B cell (primary cell): ENCODE measurements at places on chromosomes 12 and 14.

GRCh38 chr14:99703381-99703780 is 19.3 kb downstream of the CYP46A1 start:
- DNase-seq, result no peak

- DNase-seq, result no peak
These were observed 79.9 kb upstream of the CCDC91 start for GRCh38 chr12:28110329-28110728.

DNA sequence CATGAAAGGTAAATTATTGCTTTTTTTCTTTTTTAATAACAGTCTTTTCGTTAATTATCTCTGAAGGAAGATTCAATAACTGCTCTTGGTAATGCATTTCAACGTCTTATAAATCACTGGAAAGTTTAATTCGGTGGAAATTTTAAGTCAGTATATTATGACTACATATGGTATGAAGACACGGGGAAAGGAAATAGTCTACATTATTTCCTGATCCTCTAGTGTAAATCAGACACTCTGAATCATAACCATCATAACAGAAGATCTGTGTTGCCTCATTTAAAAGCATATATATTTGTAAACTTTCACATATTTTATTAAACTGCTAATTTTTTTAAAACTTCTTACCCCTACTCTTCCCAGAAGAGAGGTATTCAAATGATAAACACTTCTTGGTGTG is 53.7 kb downstream of the EFCAB11 start:
- DNase-seq, result no peak

- DNase-seq, result no peak
These were observed 109.0 kb downstream of the STAB2 start for GRCh38 chr12:103696101-103696500.

GRCh38 chr14:106210650-106211049 is 684.3 kb downstream of the TMEM121 start:
- DNase-seq, result peak; percentile 4

- DNase-seq, result no peak
These were observed 76.2 kb upstream of the DYNC1H1 start for GRCh38 chr14:101888182-101888581.

GRCh38 chr14:30656190-30656632 is 34.1 kb downstream of the SCFD1 start:
- peak; percentile 60 for DNase-seq

DNA sequence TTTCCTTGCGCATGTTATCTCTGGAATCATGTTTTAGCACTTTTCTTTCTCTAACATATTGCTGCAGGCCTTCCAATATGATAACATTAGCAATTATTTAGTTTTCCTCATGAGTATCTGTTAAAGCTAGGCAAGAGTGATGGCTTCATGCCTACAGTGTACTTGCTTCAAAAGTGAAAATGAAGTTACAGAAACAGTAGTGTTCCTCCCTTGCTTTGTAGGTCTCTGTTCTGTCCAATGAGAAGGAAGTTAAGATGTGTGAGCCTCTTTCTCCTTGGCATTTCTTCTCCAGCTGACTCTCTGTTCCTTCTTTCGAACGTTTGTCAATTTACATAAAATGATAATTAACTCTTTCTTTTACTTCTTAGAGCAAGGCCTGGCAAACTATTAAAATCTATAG is 22.2 kb downstream of the LRRIQ1 start:
- DNase-seq, result peak; percentile 4

- DNase-seq, result no peak
These were observed 42.1 kb downstream of the NFKBIA start for GRCh38 chr14:35362450-35362849.

- no peak for DNase-seq
These were observed 454.7 kb downstream of the NPAS3 start for GRCh38 chr14:33393231-33393894.

GRCh38 chr14:87628129-87628528 is 364.9 kb downstream of the GALC start:
- DNase-seq, result no peak

DNA sequence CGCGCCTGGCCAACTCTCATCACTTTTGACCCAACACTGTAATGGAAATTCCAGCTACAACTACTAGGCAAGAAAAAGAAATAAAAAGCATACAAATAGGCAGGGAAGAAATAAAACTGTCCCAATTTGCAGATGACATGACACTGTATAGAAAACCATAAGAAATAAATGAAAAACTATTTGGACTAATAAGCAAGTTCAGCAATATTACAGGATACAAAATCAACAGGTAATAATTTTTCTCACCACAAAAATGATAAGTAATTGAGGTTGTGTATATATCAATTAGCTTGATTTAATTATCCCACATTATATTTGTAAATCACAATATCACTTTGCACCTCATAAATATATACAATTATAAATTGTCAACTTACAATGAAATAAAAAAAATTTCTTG is 41.9 kb upstream of the OASL start:
- DNase-seq, result no peak

GRCh38 chr12:63965936-63966605 is 121.6 kb downstream of the SRGAP1 start:
- DNase-seq, result no peak

GRCh38 chr12:129075460-129076208 is 222.4 kb downstream of the GLT1D1 start:
- no peak for DNase-seq

DNA sequence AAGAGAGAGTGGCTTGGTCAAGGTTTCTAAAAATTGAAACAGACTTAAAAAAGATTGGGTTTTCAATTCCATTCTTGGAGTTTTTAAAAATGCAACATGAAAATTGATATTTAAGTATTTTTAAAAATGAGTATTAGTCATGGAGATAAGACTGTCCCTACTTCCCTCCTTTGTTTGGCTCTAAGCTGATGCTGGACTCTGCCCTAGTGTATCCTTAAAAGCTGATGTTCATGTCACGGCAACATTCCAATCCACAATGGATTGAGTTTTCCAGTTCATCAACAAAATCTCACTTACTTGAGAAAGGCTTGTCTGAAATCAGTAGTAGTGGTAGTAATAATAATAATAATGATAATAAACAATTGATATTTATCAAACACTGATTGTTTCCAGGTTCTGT is 119.0 kb upstream of the SLC38A2 start:
- no peak for DNase-seq

DNA sequence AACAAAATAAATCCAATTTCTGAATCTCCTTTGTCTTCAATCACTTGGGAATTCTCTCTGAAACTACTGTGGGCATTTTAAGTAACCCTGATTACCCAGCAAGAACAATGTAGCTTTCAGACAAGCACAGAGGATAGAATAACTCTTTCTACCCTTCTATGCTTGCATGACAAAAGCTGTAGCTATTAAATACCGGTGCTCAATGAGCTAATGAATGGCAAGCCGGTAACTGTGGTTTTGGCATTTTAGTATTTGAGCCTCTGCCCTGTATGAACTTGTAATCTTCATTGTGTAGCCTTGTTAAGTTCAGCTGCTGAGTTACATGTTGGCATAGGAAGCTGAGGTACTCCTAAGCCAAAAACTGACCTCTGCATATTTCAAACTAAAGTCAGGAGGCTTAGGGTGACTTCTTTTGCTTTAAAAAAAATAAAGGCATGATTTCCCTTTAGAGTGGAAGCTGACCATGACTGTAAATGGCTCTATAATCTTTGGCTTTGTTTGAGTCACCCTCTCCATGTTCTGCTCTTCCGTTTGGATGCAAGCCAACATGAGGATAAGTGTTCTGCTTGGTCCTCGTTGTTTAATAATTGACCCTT is 171.0 kb upstream of the HIF1A start:
- DNase-seq, result no peak

GRCh38 chr12:66884091-66884490 is 205.2 kb upstream of the GRIP1 start:
- no peak for DNase-seq

GRCh38 chr14:22337938-22338337 is 251.1 kb downstream of the DAD1 start:
- no peak for DNase-seq

- DNase-seq, result no peak
These were observed 874.5 kb downstream of the FLRT2 start for GRCh38 chr14:86404425-86404824.

GRCh38 chr14:37721976-37722659 is 126.7 kb downstream of the TTC6 start:
- no peak for DNase-seq
